ENCODE measurements at places on chromosomes 6 and 20.

DNA sequence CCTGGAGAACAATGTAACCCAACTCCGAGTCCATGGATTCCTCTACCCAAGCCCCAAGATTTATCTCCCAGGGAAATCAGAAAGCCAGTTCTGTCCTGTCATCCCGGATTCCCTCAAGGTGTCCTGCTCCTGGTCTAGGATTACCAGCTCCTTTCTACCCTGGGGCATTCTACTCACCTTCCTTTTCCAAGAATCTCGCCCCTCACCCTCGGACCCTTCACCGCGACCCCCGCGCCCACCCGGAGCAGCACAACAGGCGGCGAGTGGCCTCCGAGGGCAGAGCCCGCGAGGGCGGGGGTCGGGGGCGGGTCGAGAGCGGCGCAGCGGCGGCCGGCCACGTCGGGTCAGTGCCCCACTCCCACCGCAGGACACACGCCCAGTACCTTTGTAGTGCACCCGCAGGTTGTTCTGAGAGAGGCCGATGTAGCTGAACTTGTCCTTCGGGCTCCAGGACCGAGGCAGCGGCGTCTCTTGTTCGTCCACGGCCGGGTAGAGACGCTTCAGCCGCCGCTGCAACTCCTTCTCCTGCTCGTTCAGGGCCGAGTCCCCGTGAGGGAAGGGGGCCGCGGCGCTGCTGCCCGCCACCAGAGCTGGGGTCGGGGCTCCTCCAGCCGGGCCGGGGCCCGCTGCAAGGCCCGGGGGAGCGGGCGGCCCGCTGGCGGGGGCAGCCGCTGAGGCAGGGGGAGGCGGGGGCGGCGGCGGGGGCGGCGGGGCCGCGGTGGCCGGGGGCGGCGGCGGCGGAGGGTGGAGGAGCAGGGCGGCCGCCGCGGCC lies 897 bp downstream of the RANBP9 start:
- peak; percentile 9 for DNase-seq

- DNase-seq, result no peak
Observed at GRCh38 chr6:158154816-158155215, 13.2 kb downstream of the SERAC1 start.

GRCh38 chr6:122337645-122338044 lies 61.8 kb upstream of the HSF2 start:
- no peak for DNase-seq

- DNase-seq, result no peak
Observed at GRCh38 chr20:24629668-24630067, 160.2 kb downstream of the SYNDIG1 start.

GRCh38 chr6:99980741-99981140 lies 13.3 kb downstream of the MCHR2 start:
- DNase-seq, result no peak

Data from inflammatory macrophage treated with lipopolysaccharide for 1 hour (primary cell).